ENCODE measurements at places on chromosomes 6 and 20. TPM values are rescaled to one million over a fixed set of nuclear protein-coding genes. Genes with fewer than 3 reads are reported as not detected.

DNA sequence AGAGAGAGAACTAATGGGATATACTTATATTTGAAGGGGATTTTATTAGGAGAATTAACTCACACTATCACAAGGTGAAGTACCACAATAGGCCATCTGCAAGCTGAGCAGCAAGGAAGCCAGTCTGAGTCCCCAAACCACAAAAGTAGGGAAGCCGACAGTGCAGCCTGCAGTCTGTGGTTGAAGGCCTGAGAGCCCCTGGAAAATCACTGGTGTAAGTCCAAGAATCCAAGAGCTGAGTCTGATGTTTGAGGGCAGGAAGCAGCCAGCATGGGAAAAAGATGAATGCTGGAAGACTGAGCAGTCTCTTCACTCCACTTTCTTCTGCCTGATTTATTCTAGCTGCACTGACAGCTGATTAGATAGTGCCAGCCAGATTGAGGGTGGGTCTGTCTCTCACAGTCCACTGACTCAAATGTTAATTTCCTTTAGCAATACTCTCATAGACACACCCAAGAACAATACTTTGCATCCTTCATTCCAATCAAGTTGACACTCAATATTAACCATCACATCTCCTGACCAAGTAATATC, 823.9 kb downstream of the PHF3 start:
- no peak for DNase-seq

SIM1 gene
- not detected for total RNA-seq

DNA sequence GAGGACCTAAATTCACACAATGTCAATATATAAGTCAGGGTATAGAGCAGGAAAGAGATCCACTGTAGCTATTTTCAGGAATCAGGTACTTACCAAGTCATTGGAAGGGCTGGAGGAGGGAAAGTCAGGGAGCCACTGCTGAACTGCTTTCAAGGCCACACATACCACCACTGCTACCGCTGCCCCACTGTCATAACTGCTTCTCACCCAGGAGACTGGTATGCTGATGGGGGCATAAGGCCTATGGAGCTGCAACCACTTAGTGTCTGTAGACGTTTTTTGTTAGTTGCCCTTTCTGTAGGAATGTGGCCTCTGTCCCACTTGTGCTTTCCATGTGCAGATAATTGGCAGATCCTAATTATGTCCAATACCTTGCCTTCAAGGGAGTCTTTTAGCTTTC, 5.4 kb downstream of the SMAP1 start:
- no peak for DNase-seq

DNA sequence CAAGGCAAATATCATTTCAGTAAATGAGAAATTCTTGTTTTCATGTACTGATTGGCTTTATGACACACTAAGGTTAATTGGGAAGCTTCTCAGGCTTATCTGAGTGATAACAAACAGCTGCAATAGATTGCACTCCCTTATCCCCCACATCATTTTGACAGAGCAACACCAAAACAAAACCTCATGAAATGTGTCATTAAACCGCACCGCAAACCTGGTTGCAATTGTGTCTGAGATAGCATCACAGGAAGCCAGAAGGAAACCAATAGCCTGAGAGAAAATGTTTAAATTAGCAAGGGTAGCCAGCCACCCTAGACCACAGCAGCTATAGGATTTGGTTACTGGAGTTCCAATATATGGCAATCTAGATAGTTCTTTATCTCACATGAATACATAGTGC, 31.6 kb upstream of the LAMA4 start:
- DNase-seq: no peak

DNA sequence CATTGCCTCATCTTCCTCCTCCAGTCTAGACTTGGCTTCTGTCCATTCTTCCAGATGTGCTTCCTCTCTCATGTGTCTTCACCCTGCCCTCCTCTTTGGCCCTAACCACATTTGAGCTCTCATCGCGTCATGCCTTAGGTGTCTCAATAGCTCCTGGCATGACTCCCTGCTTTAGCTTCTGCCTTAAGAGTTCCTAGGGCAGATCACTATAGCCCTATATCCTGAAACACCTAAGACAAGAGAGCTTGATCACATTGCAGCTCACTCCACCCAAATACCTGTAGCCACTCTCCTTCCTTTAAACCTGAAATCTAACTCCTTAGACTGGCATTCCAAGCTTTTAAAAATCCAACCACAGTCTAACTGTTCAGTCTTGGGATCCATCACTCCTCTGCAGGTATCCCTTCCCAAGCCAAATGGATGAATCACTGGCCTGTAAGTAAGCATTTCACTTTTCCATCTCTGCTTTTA, 69.0 kb upstream of the STXBP5 start:
- DNase-seq: no peak
